ENCODE measurements at places on chromosomes 1 and 21.
A peak's percentile ranks its signal among the peaks of the same experiment; 100 is the strongest.

DNA sequence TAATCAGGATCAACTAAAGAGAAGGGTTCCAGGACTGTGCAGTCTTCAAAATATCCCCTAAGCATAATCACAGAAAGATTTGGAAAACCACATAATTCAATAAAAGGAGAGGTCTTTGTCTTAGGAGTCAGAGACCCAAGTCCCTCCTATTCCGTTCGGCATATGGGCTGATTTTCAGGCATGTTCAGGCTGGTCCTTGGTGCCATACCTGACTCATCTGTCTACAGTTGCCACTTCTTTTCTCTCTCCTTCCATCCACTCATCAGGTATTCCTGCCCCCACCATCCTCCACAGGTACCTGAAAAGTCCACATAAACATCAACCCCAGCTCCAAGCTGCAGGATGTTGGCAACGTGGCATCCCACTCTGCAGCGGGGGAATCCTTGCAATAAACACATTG, 29.7 kb upstream of the RPL11 start:
- no peak for DNase-seq

DNA sequence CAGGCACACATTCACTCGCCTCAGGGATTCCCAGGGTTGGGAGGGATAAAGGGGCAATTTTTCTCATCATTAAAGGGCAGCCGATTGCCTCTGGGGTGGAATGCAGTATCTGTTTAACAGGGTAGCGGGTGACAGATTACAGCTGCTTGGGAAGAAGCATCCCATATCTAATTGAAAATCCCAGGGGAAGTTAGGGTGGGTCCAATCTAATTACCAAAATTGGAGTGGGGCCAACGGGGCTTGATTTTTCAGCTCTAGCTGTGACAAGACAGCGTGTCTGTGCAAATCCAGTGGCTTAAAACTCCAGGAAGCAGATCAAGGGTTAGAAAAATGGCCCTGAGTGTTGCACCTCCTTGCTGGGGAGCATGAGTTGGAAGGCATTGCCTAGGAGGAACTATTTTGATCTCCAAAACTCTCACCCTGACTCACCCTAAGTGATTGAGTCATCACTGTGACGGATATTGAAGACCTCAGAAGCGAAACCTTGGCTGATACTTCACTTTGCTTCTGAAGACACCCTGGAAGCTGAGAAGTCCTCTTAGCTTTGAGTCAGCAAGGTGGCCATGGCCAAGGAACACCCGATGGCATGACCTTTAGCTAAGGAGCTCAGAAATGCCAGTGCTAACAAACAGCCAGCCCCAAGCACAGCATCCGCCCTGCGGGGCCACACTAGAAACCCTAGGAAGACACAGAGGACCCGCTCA, 46.0 kb downstream of the GRHL3 start:
- DNase-seq = peak; percentile 59

DNA sequence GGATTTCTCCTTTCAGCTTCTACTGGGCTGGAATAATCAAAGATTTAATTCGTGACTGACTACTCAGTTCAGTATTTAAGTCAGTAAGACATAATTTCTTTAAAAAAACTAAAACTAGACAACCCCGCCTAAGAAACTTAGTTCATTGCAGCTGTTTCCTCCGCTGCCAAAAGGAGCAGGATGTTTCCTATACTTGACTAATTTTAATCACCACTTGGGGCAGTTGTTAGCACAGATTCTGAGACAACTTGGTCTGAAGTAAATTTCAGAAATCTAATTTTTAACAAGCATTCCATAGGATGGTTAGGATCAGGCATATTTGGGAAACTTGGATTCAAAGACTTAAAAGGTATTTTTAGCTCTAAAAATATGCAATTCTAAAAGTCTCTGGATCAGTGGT, 34.0 kb downstream of the EPRS1 start:
- no peak for DNase-seq

DNA sequence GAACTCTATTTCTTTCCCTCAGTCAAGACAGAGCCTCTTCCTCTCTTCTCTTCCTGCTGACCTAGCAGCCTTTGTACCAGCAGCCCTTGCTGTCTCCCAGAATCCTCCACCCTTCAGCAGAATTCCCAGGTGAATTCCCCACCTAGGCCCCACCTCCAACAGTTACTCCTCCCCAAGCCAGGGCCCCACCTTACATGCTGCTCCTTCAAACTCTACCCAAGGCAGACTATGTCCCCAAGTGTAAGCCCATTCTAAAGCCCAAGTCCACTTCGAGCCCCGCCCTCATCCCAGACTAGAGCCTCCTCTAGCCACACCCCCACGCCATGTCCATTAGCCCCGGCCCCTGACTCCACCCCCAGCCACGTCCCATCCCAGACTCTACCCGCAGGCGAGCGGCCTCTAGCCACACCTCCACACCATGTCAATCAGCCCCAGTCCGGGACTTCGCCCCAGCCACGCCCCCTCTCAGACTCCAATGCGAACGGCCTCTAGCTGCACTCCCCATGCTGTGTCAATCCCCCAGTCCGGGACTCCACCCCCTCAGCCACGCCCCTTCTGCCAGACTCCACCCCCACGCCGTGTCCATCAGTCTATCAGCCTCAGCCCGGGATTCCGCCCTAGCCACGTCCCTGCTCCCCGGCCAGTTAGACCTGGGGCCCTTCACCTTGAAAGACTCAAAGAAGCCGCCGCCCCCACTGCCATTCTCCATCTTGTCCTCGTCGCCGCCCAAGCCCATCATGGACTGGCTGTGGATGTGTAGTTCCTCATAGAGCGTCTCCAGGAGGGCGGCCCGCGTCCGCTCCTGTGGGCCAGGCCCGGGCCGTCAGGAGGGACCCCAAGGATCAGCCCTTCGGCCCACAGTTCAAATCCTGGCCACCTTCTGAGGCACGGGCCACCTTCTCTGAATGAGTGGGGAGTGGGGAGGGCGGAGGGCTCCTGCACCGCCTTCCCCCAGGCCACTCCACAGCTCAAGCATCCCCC, 61.3 kb downstream of the RAP1GAP start:
- no peak for DNase-seq
